Astrocyte (in vitro differentiated cells and primary cell): ENCODE measurements at places on chromosomes 3 and 15.
A peak's percentile ranks its signal among the peaks of the same experiment; 100 is the strongest.

- no peaks in the 10 kb centered on the region for H3K36me3 ChIP-seq
- no peak overlapping the region for H3K4me3 ChIP-seq
- H3K27me3 ChIP-seq = peaks cover 28% of the 10 kb centered on the region
- no peaks in the 10 kb centered on the region for H3K4me1 ChIP-seq
- peak; percentile 18 for DNase-seq
Observed at GRCh38 chr3:10950476-10951294, 41.9 kb upstream of the SLC6A1 start.

DNA sequence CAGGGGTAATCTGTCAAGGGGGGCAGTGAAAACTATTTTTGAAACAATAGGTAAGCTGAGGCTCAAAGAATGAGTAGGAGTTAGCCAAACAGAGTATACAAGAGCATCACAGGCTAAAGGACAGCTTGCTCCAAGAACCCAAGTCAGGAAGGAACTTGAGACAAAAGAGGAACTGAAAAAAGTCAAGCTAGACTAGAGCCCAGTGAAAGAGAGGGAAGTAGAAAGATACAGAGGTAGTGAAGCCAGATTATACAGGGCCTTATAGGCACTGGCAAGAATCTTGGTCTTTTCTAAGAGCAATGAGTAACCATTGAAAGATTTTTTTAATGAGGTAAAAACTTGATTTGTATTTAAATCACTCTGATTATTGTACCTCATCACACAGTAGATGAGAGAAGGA, 69.9 kb downstream of the FILIP1L start:
- DNase-seq = no peak
- no peak overlapping the region for H3K4me3 ChIP-seq
- no peaks in the 10 kb centered on the region for H3K27me3 ChIP-seq

DNA sequence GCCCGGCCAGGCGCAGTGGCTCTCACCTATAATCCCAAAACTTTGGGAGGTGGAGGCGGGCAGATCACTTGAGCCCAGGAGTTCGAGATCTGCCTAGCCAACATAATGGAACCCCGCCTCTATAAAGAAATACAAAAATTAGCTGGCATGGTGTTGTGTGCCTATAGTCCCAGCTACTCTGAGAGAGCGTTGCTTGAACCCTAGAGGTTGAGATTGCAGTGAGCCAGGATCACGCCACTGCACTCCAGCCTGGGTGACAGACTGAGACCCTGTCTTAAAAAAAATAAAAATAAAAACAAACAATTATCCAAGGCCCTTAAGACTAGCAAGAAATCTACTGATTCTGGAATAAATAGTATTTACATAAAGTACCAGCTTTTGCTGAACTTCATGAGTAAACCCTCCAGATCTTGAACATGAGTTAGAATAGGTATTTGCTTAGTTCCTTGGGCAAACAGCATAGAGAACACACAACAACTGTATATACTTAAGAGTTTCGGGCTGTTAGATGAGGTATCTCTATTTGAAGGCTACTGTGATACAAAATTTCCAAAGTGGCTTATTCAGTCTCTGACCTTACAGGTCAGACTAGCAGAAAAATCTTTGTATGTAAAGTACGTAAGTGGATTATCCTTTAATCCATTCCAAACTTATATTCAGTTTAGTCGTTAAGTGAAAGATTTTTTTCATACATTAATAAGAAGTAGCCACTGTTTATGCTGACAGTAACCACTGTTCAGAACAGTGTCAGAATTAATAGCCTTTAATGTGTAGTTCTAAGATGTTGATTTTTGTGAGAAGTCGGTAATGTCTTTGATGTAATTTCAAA, 171.1 kb upstream of the CGNL1 start:
- no peak for DNase-seq
- no peak overlapping the region for H3K27ac ChIP-seq
- no peak overlapping the region for H3K4me3 ChIP-seq
- H3K27me3 ChIP-seq = no peaks in the 10 kb centered on the region

- no peak overlapping the region for H3K27ac ChIP-seq
- H3K27me3 ChIP-seq = no peaks in the 10 kb centered on the region
- H3K36me3 ChIP-seq = no peaks in the 10 kb centered on the region
- DNase-seq = no peak
Observed at GRCh38 chr3:47288966-47289910, 6.5 kb downstream of the KLHL18 start.

GRCh38 chr3:52792413-52792812, 2.2 kb upstream of the ITIH3 start:
- no peaks in the 10 kb centered on the region for H3K36me3 ChIP-seq
- no peaks in the 10 kb centered on the region for H3K4me1 ChIP-seq
- no peak overlapping the region for H3K27ac ChIP-seq
- no peaks in the 10 kb centered on the region for H3K27me3 ChIP-seq

- no peak overlapping the region for H3K4me3 ChIP-seq
- H3K4me1 ChIP-seq = no peaks in the 10 kb centered on the region
- DNase-seq = peak; percentile 49
- no peak overlapping the region for H3K27ac ChIP-seq
- no peaks in the 10 kb centered on the region for H3K27me3 ChIP-seq
Observed at GRCh38 chr3:110881069-110881468, 190.5 kb upstream of the NECTIN3 start.

GRCh38 chr15:51494411-51495314, 127.9 kb downstream of the DMXL2 start:
- peaks cover 7% of the 10 kb centered on the region for H3K4me1 ChIP-seq
- H3K36me3 ChIP-seq = no peaks in the 10 kb centered on the region
- no peak overlapping the region for H3K27ac ChIP-seq
- H3K4me3 ChIP-seq = no peak overlapping the region
- no peaks in the 10 kb centered on the region for H3K27me3 ChIP-seq
- peak; percentile 59 for DNase-seq

- H3K27me3 ChIP-seq = no peaks in the 10 kb centered on the region
- H3K36me3 ChIP-seq = no peaks in the 10 kb centered on the region
- no peak overlapping the region for H3K27ac ChIP-seq
- no peak for DNase-seq
- no peaks in the 10 kb centered on the region for H3K4me1 ChIP-seq
Observed at GRCh38 chr15:91199511-91199910, 99.5 kb downstream of the SV2B start.

DNA sequence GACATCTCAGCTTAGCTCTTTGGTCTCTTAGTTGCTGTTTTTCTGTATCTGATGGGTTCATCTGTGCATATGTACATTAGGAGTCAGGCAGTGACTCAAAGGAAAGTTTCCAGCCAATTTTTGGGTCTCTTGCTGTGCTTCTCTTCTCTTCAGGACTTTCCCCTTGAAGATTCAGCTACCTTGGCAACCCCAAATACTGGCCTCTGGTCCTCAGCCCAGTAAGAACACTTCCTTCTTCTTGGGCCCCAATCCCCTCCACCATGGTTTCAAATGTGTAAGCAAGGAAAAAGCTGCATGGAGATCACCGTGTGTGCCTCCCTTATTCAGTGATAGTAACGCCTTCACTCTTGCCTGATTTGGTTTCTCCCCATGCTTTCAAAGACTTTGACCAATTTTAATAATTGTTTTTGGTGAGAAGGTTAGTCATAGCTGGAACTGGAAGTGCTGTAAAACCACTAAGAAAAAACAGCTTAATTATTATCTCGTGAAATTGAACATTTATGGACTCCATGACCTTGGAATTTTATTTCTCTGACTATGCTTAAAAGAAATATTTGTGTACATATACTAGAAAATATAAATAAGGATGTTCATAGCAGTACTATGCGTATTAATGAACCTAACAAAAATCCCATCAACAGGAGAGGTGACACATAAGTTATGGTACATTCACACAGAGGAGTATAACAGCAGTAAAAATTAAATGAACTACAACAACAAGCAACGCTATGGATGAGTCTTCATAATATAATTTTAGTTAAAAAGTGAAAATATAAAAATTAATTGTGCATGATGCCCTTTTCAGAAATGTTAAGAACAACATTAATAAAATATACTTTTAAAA, 125.3 kb upstream of the BCL6 start:
- H3K4me3 ChIP-seq = no peak overlapping the region
- H3K27me3 ChIP-seq = no peaks in the 10 kb centered on the region
- no peak for DNase-seq
- no peaks in the 10 kb centered on the region for H3K36me3 ChIP-seq
- no peak overlapping the region for H3K27ac ChIP-seq

DNA sequence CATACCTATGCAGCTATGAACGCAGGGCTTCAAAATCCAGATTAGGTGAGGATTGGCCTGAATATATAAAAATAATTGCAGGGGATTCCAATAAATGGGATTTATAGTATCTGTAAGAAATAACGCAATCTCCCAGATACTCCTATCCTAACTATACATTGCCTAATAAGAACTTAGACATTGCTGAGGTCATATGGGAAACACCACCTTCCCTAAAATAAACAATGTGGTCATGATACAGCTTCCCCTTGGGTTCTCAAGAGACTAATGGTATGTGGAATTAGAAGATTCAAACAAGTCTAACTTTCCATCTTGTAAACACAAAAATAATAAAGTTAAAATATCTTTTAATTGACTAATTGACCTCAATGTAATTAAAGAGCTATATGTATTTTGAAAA, 28.2 kb downstream of the UBE3A start:
- no peak for DNase-seq
- peaks cover 4% of the 10 kb centered on the region for H3K4me1 ChIP-seq
- no peaks in the 10 kb centered on the region for H3K27me3 ChIP-seq

DNA sequence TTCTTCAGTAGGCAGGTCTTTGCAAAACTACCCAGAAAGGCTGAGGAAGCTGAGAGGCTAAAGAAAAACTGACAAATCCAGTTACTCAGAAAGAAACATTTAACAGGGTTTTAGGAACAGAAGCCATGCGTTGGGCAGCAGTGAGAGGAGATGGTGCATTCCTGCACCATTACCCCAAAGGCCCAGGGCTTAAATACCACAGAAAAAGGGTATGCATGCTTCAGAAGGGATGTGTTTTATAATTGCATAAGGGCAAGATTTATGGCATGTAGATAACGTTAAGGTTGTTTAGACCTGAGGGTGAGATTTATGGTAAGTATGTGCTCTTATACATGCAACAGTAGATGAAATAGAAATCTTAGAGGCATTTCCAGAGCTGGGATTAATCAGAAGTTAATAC, 10.0 kb downstream of the C3orf52 start:
- DNase-seq = no peak
- peaks cover 7% of the 10 kb centered on the region for H3K36me3 ChIP-seq
- no peaks in the 10 kb centered on the region for H3K27me3 ChIP-seq
- peak overlapping the region; percentile 66 for H3K27ac ChIP-seq
- H3K4me1 ChIP-seq = peaks cover 31% of the 10 kb centered on the region
- H3K4me3 ChIP-seq = no peak overlapping the region

- no peak overlapping the region for H3K4me3 ChIP-seq
- no peak overlapping the region for H3K27ac ChIP-seq
- H3K4me1 ChIP-seq = peaks cover 14% of the 10 kb centered on the region
- no peaks in the 10 kb centered on the region for H3K27me3 ChIP-seq
- DNase-seq = no peak
Observed at GRCh38 chr3:157176934-157177333, 17.0 kb upstream of the CCNL1 start.

DNA sequence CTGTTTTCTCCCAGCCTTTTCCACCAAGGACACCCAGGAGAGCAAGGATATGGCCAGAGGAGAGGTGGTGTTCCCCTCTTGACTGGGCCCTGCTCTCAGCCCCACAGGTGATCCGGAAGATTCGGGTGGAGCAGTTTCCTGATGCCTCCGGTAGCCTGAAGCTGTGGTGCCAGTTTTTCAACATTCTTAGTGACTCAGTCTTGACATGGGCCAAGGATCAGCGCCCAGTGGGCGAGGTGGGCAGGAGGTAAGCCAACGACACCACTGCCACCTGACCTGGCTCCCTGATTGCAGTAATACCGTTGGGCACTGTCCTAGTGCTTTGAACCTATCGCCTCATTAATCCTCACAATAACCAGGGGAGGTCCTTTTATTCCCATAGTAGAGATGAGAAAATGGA, 25.3 kb upstream of the SLC28A1 start:
- H3K4me1 ChIP-seq = no peaks in the 10 kb centered on the region
- no peak overlapping the region for H3K4me3 ChIP-seq
- no peak for DNase-seq
- H3K36me3 ChIP-seq = no peaks in the 10 kb centered on the region
- H3K27ac ChIP-seq = no peak overlapping the region
